ENCODE measurements at places on chromosomes 12 and 14.

GRCh38 chr12:97556302-97556779, 93.7 kb downstream of the RMST start:
- DNase-seq: peak; percentile 51

GRCh38 chr12:129831294-129831693, 72.5 kb downstream of the TMEM132D start:
- DNase-seq: no peak

DNA sequence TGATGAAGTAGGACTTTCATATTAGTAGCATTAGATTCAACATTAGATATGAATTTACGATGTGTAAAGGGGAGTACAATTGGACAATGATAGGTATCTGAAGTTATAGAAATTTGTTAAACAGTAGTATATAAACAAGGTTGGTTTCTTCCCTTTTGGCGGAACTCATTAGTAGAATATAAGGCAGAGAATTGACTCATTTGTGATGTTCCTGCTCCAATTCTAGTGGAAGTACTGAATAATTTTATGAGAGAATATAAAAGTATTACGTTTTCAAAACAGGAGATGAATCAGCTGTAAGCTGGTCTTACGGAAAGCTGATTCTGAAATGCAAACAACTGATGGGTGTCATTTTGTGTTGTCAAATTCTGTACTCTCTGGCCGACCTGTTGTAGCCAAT, 13.4 kb downstream of the ZC3H14 start:
- DNase-seq: no peak

GRCh38 chr14:96638041-96638855, 136.1 kb downstream of the PAPOLA start:
- DNase-seq: no peak

DNA sequence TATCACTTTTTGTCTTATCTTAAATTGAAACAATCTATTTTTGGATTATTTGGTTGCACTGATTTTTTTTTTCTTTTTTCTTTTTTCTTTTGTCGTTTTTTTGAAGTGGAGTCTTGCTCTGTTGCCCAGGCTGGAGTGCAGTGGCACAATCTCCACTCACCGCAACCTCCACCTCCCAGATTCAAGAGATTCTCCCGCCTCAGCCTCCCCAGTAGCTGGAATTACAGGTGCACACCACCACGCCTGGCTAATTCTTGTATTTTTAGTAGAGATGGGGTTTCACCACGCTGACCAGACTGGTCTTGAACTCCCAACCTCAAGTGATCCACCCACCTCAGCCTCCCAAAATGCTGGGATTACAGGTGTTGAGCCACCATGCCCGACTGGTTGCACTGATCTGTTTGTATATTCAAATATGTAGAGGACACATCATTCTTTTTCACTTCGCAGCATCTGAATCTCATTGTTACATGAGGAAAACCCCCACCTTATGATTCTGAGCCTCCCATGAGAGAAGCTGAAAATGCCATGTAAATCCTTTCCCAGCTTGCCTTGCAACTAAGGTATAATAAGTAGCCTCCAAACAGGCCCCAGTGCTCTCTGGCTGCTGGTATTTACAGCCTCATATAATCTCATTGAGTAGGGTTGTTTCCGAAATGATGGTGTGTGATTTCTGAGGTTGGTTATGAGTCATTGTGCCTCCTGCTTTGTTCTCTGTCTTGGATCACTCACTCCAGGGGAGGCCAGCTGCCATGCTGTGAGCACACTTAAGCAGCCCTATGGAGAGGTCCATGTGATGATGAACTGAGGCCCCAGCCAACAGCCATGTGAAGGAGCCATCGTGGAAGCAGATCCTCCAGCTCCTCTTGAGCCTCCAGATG, 5.2 kb upstream of the HSP90B1 start:
- DNase-seq: no peak

DNA sequence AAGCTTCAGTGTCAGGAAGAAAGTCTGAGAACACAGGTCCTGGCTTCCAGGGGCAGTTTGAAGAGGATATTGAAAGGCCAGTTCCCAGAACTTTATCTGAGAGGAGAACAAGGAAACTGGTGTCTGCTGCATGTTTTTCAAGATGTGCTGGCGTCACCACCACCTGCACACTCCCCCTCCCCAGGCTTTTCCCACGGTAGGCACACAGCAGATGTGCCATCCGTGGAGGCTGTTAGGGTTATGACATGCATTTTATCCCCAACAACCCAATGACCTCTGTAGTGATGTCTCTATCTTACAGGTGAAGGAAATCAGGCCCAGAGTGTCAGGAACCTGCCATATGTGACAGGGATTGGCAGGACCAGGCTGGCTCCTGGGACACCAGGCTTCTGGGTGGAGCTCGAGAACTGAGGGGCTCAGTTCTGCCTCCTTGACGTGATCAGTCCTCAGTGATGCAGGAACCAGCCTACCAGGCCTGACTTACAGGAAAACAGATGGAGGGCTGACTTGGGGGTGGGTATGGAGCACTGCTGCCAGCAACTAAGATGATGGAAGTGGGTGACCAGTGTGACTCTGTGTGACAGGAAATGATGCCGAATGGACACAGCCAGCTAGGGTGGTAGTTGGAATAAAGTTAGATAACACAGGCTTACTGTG, 16.8 kb downstream of the SLC25A47 start:
- no peak for DNase-seq

DNA sequence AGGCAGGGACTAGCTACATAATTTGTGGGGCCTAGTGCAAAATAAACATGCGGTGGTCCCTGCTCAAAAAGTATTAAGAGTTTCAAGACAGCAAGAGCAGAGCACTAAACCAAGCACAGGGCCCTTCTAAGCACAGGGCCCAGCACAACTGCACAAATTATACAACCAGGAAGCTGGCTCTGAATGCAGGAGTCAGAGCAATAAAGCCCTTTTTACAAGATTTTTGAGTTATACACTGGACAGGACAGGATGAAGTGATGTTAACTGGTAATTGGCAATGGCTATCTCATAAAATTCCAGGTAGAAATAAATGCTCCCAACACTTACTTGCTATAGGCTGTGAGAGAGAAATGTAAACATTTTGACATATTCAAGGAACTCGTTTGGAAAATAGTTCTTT, 86.2 kb upstream of the GPHB5 start:
- DNase-seq: no peak

DNA sequence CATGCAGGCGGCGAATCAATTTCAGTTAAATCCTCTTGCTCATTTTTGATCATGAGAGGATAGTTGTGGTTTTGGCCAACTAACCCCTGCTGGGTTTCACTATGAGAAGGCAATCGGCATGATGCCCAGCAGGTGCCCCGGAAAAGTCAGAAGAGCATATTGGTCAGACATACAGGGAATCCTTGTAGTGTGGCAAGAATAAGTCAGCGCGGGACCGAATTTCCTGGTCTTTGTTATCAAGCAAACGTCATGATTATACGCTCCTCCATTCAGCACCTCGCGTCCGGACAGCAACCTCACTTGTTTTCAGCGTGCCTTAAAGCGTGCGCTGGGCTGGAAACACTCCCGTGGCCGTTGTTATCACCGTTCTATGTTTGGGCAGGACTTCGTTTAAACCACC, 1.8 kb downstream of the TBC1D30 start:
- DNase-seq: peak; percentile 45

- no peak for DNase-seq
These were observed 27.4 kb downstream of the GIT2 start for GRCh38 chr12:109968801-109969200.

GRCh38 chr14:73896521-73896920, 9.9 kb downstream of the ZNF410 start:
- DNase-seq: no peak

- DNase-seq: no peak
These were observed 30.7 kb downstream of the CSRP2 start for GRCh38 chr12:76848132-76848531.

- no peak for DNase-seq
These were observed 271.4 kb downstream of the SSPN start for GRCh38 chr12:26466726-26467125.

GRCh38 chr12:106774808-106775524, 484 bp downstream of the RIC8B start:
- no peak for DNase-seq

DNA sequence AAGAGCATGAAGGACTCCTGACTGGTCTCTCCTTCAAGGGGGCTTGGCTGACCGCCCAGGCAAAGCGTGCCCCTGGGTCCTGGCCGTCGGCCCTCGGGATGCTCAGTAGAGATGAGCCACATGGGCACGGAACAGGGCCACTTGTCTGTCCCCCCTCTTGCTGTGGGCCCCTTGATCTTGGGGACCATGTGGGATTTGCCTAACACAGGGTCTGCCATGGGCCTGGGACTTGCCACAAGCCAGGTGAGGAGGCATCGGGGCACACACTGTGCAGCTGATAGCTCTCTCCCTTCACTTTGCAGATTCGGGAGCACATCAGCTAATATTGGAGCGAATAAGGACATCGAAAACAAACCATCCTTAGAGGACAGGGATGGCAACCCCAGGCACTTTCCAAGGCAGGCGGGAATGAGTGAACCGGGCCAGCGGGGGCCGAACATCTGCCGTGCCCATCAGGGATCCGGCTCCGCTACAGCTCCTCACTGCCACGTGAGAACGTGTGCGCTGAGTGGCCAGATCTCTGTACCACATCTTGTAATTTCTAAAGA, 88.1 kb downstream of the PIWIL1 start:
- no peak for DNase-seq

DNA sequence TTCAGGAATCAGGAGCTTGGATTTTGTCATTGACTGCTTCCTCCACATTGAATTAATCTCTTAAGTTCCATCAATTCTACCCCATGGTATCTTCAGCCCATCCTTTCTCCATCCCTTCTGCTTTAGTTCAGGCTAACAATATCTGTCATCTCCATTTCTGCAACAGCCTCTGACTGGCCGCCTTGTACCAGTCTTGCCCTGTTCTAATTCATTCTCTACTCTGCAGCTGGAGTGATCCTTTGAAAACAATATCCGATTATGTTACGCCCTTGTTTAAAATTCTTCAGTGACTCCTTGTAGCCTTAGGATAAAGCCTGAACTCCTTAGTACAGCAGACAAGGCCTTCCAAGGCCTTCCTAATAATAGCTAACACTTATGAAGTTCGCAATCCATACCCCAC, 170.2 kb downstream of the ETV6 start:
- no peak for DNase-seq

Data from NCI-H187 (cell line).